ENCODE measurements at places on chromosomes 2 and 18.

- no peak for DNase-seq
These were observed 175.8 kb downstream of the IRS1 start for GRCh38 chr2:226623587-226624368.

DNA sequence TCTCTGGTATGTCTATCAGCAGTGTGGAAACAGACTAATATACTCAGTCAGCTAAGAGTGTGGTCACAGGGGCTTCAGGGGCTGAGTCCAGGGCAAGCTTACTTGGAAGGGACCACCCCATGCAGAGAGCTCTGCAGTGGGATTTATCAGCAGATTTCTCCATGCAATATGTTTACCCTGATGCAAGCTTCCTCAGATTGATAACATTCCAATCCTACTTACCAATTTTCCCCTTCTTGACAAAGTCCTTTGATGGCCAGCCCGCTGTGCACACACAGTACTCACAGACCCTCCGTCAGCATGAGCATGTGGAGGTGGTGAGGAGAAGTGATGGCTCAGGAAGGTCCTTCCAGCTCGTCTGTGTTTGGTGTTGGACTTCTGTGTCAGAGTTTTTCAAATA is 51.8 kb downstream of the SH3RF3 start:
- no peak for DNase-seq

- DNase-seq = no peak
These were observed 81.6 kb downstream of the TPO start for GRCh38 chr2:1494906-1495305.

DNA sequence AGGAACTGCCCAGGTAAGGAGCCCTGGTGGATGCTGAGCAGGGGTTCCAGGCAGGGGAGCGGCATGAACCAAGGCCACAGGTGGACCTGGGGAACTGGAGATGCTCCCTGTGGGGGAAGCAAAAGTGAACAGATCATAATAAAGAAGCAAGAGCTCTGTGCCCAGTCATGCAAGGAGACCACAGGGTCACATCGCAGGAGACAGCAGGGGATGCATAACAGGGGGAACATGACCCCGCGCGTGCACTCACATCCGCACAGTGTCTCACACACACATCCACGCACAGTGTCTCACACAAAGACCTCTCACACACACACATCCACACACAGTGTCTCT is 473.3 kb upstream of the HS6ST1 start:
- no peak for DNase-seq

DNA sequence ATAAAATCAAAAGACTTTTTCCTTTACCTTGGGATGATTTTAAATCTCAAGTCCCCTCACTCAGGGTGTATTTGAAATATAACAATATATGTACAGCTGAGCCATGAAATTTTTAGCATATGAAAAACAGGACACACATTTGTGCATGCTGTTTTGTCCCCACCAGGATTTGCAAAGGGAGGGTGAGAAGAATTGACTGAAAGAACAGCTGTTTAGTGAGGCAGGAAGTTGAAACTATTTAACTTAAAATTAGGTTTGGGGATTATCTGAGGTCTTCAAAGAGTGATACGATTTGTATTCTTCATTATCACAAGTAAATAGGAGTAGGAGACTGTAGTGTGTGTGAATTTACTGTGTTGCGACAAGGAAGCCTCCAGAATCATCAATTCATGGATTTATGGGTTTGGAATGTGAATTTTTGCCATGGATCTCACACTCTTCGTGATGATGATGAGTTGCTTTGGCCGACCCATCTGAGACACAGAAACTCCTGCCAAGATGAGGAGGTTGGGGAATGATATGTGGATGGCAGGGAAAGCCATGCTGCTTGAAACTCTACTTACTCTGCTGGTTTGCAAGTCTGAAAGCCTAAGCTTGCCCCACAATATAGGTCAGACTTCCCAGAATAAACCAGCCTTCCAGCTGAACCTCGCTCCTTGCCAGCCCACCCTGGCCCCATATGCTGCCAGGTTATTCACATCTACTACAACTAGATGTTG is 31.0 kb upstream of the SPATS2L start:
- DNase-seq = no peak

DNA sequence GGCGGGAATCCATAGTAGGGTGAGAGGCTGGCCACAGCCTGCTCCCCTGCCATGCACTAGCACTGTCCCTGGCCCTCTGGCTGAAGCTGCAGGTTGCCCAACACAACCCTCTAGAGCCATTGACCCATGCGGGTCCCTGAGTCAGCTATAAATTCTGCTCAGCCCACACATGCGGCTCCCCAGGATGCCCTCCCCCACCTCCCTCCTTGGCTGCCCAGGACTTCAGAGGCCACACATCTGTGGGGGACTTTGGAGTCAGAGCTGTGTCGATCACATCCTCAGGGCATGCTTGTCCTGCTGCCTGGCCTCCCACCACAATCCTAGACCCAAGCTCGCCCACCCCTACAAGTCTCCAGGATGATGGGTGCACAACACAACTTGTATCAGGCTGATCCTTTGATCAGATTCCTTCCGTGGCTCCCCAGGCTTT is 97.0 kb downstream of the TFCP2L1 start:
- no peak for DNase-seq

DNA sequence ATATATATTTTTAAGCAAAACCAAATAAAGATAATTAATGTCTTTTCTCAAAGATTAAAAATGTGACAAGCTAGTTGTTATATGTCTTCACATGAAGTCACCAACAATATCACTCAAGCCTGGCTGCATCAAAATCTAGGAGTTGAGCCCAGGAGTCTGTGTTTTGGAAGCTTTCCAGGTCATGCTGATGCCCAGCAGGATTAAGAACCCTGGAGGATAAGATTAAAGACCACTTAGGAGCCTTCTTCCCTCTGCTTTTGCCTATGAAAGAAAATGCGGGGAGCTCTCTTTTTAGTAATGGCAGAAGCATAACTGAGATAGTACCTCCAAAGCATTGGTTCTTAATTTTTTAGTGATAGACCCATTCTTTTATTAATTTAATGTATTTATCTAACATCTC is 157.4 kb downstream of the ASXL3 start:
- no peak for DNase-seq

Measured in stimulated activated CD8-positive, alpha-beta memory T cell treated with anti-CD3 and anti-CD28 coated beads, Interleukin-15, amount 100 ng/mL, for 24 hours (primary cell).